ENCODE measurements at places on chromosomes 12 and 14.

DNA sequence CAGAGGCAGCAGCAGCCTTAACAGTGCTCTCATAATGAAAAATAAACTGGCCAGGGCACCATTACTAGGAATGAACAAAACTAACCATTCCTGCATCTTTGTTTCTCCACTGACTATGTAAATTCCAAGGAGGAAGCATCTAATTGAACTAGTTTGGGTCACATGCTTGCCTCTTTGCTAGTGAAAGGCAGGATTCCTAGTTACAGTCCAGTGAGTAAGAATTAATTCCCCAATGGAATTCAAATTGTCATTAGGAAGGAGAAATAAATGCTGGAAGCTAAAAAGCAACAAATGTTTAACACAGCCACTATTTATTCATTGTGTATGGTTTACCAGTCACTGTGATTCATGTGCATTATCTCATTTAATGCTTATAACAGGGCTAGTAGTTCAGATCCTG lies 316.0 kb downstream of the CCDC91 start:
- no peak for DNase-seq

DNA sequence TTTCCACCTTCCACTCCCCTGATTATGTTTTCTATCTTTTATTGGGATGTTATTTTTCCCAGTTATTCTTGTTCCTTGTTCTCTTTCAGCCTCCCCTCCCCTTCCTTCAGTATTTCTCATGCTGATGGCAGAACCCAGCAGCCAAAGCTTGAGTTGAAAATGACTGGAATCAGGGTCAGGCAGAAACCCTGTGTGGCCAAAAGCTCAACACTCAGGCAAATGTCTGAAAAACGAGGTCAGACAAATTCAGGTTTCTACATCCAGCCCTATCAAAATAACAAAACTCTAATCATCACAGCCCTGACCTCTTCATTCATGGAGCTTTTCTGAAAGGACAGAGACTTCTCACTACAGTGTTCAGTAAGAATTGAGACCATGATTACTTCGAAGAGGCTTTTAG lies 134.6 kb downstream of the PTPRR start:
- DNase-seq = no peak

- no peak for DNase-seq
These were observed 13.9 kb downstream of the PDZRN4 start for GRCh38 chr12:41202051-41202450.

GRCh38 chr12:111394480-111394879 lies 11.2 kb upstream of the SH2B3 start:
- DNase-seq = no peak

DNA sequence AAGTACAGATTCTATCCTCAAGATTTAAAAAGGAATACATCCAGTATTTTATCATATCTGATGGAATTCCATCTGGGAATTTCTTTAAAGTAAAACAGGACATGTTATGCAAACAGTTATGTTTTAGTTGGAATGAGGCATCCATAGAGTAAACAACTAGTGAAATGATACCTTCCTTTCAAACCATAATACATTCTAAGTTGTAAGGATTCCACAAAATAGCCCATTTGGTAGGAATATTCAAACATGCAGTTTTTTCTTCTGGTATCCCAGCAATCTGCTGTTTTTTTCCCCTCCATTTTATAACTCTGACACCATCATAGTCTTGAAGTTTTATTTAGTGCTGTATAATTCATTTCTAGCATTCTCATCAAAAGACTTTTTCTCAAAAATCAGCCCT lies 149.6 kb downstream of the ADAMTS20 start:
- no peak for DNase-seq

DNA sequence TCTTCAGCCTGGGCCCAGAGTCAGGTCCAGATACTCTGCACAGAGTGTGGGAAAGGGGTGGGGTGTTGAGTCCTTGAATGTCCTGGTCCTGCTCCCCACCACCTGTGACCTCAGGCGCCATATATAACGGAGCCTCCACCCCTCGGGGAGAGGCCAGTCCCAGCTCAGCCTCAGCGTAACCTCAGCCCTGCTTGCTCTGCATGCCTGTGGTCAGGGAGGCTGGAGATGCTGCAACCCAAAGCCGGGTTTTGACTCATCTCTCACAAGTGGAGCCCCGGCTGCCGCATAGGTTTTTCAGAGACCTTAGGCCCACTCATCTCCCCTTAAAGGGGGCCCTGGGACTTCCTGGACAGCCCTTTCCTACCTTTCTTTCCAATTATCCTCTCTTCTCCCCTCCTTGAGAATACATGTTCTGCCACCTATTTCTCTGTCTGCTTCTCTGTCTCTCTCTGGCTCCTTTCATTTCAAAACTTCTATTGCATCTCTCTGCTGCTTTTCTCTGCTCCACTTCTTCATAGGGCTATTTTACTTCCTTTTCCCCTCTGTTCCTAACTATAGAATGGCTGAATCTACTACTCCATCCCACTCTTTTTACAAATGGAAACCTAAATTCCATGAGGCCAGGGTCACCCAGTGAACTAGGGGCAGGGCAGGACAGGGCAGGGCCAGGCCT lies 1.2 kb downstream of the ITGB7 start:
- DNase-seq = peak; percentile 67

GRCh38 chr14:84566109-84566508 lies 963.8 kb upstream of the FLRT2 start:
- DNase-seq = no peak

DNA sequence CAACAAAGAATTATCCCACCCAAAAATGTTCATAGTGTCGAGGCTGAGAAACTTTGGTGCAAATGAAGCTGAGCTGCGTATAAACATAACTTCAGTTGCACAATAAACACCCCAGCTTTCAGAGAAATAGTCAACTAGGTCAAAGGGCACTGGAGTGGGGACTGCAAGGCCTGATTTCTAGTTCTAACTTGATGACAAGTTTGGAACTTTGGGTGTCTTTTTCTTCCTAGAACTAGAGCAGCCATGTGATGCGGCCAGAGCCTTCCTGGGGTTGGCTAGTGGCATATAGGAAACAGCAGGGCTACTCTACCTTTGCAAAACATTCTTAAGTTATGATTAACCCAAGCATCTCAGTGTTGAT lies 298.4 kb upstream of the AMIGO2 start:
- DNase-seq = no peak

- DNase-seq = no peak
These were observed 12.7 kb upstream of the CLEC1A start for GRCh38 chr12:10111451-10111850.

DNA sequence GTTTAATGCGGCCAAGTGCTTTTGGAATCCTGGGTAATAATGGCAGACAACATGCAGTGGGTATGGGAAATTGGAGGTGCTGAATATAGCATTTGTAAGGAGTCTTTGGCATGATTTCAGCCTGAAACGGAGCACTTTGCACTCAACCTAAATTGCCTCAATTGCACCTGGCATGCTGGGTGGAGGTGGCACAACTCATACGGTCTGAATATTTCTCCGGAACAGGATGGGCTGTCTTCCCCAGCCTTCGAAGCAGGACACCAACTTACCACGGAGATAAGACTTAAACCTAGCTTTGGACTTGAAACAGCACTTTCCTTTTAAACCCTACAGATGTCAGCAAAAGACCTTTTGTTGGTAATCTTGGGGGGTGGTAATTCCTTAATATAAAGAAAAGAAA lies 153.7 kb upstream of the SRRM4 start:
- no peak for DNase-seq

- no peak for DNase-seq
These were observed 66.2 kb downstream of the PRMT8 start for GRCh38 chr12:3557116-3557697.

DNA sequence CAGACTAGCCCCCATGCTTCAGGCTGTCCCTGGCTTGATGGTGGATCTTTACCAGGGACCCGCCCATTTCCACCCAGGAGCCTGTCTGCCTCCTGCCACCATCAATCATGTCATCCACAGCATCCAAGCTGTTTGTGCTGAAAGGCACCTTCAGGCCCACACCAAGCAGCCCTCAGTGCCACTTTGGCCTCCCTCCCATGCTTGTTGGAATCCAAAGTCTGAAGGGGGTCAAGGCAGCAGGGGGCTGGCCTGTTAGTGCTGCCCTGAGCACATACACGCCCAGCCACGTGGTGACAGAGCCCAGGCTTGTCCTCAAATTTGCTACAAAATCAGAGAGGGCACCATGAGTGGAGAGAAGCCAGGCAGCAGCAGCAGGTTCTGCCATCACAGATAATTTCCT lies 1146.8 kb downstream of the FSCB start:
- no peak for DNase-seq

DNA sequence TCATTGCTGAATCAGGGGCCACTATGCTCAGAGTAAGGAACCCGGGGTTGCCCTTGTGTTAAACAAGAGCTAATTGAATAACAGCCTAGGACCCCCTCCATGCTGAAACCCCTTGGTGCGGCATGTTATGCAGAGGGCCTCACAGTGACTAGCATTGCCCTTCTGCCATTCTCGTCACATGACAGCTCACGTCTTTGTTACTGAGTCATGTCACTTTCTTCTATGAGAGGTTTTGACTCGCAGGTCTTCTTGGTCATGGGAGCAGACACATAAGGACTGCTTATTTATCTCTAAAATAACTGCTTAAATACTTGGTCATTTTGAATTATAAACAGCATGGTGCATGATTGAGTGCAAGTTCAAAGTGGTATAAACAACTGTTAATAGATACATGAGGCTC lies 24.9 kb downstream of the TCTN1 start:
- DNase-seq = no peak

DNA sequence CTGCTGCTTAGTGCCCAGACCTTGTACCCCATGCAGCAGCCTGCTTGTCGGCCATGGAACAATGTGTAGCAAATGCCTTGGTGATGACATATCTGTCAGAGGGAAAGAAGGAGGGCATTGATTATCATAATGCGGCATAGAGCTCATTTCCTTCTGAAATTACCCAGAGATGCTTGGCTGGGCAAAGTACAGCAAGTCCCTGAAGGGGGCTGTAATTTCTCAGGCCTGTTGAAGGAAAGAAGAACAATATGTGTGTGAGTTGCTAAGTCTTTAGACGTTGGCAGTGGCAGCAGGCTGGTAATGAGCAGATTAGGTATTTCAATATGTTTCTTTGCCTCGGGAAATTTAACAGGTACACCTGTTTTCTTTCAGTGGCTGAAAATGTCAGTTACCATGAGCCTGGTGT lies 128.6 kb downstream of the CRADD start:
- no peak for DNase-seq

DNA sequence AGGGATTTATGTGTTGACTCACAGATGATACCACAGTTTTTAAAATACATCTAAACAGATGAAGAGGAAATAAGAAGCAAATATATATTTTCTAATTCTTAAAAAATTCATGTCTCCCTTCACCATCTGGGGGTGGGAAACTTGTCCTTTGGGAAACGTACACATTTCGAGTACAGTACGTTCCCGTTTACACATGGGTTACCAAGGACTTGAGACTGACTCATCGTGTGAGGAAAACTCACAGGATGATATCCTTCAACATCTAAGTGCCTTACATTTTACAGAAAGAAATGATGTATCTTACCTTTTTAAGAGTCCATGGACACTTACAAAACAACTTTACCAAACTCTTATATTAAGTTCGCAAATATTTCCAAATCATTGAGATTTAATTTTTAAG lies 16.0 kb upstream of the FBLN5 start:
- no peak for DNase-seq

- DNase-seq = no peak
These were observed 35.5 kb downstream of the RGS6 start for GRCh38 chr14:71967704-71968103.

GRCh38 chr12:26297396-26298070 lies 102.2 kb downstream of the SSPN start:
- DNase-seq = no peak

DNA sequence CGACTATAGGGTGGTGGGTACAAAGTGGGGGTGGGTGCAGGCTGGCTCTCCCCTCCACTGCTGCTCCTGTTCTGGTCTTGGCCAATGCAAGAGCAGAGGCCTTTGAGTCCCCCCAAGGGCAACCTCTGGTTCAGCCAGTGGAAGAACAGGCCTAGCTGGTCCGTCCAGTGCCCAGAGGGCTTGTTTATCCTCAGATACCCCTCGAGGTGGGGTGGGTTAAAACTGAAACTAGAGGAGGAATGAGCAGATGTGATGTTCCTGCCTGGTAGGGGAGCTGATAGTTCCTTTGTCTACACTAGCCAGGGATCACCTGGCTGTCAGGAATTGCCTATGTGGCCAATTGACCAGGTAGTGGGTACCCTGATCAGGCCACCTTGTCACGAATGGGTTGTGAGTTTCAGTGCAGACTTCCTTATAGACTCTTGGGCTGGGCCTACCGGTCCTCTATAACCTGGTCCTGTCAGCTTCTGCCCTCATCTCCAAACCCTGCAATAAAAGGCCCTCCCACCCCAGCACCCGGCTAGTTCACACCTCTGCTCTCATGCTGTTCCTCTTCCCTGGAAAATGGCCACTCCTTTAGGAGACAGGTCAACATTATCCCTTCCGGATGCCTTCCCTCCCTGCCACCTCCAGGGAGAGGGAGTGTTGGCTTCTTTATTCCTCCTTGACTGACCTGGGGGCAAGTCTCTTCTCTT lies 10.7 kb upstream of the HSP90AA1 start:
- DNase-seq = no peak

DNA sequence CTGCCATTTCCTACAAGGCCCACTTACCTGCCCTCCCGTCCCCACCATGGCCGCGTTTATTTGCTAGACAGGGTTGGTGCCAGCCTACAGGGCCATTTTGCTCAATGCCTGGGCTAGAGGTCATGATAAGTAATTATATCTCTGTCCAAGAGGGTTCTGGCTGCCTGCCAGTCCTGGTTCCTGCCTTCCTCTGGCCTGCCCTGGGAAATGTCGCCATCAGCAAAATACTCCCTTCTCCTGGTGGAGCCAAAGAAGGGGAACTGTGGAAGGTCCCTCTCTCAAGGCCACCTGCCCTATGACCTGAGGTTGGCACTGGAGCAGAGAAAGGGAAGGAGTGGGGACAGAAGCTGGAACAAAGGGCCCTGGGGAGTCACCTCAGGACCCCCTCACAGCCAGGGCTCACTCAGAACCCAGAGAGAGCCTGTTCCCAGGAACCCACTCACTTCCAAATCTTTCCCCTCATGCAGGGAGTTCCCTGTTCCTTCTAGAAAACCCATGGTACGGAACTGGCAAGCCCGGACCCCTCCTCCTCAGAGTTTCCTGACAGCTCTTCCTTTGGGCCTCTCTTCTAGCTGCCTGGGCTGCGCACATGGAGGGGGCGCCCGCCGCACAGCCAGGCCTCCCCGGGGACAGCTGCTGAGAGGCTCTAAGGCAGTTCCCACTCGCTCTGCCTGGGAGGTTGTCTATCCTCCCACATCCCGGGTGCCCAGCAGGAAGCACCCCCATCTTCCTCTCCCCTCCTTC lies 280.5 kb downstream of the DPF3 start:
- DNase-seq = no peak

GRCh38 chr12:69001251-69001650 lies 68.3 kb upstream of the CPM start:
- DNase-seq = no peak

- DNase-seq = no peak
These were observed 448.9 kb downstream of the NAV3 start for GRCh38 chr12:78279567-78279966.

All from activated CD8-positive, alpha-beta memory T cell treated with anti-CD3 and anti-CD28 coated beads for 48 hours (primary cell).